NCI-H1105 treated with DMSO at 0.1 percent for 48 hours (cell line): ENCODE measurements at places on chromosomes 7 and 10.

- no peak for DNase-seq
These were observed 63.3 kb downstream of the NOC3L start for GRCh38 chr10:94299417-94299816.

DNA sequence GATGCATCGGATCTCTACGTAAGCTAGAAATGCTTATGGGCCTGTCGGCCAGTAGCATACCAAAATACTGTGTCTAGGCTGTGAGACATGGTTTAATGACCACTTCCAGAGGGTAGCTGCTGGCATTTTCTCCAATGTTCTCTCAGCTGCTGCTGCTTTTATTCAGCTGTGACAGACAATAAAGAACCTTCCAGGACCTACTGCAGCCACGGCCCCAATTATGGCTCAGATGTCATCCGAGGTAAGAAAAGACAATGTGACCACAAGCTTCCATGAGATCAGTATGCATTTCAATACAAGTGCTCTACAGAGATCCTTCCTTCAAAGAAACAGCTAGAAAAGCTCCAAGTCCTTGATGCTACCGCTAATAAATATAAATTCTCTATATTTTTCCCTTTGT, 256.2 kb downstream of the SDHAF3 start:
- DNase-seq = no peak

GRCh38 chr7:20779041-20779440, 7.6 kb downstream of the SP8 start:
- DNase-seq = no peak

- DNase-seq = no peak
These were observed 350.5 kb downstream of the CRPPA start for GRCh38 chr7:16070806-16071205.

- DNase-seq = peak; percentile 19
These were observed 817.6 kb downstream of the TNS3 start for GRCh38 chr7:46764100-46764936.

GRCh38 chr7:115683093-115683492, 347.5 kb downstream of the TFEC start:
- no peak for DNase-seq

GRCh38 chr7:157703534-157704195, 366.9 kb downstream of the DNAJB6 start:
- no peak for DNase-seq

DNA sequence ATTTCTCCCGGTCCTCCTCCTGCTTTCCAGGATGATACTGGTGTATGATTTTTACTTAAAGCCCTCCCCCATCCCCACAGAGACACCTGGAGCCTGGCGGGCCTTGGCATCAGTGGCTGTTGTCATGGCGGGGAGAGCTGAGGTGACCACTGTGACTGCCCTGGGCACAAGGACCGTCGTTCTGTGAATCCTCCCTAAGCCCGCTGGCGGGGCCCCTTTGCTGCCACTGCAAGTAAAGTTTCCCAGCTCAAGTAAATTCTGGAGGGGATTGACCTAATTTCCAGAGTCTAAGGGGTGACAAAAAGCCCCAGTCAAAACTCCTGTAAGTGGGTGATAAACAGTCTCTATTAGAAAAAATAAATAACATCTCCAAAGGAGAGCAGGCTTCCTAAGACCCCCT, 393.2 kb upstream of the PODXL start:
- no peak for DNase-seq

GRCh38 chr7:2575733-2576340, 17.1 kb downstream of the IQCE start:
- no peak for DNase-seq

DNA sequence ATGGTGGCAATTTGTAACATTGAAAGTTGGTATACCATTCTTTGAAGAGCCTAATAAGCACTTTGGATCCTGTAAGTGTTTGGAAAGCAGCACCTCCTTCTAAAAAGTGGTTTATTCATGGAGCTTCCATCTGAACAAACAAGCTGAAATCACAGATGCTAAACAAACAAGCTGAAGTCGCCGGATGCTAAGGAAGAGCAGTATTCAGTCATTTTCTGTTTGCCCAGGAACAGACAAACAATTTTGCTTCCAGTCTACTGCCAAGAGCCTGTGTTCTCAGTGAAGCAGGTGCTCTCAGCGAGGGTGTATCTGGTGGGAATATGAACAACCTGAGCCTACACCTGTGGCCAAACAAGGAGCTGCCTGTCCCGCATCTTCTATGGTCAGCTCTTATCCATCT, 6.3 kb downstream of the COL28A1 start:
- peak; percentile 98 for DNase-seq

- DNase-seq = no peak
These were observed 76.1 kb downstream of the PROSER2 start for GRCh38 chr10:11899067-11899876.

GRCh38 chr7:131586259-131586658, 29.8 kb upstream of the PODXL start:
- no peak for DNase-seq

GRCh38 chr7:122143376-122143750, 686 bp downstream of the AASS start:
- no peak for DNase-seq

GRCh38 chr7:101819913-101820522, 2.6 kb downstream of the CUX1 start:
- no peak for DNase-seq

DNA sequence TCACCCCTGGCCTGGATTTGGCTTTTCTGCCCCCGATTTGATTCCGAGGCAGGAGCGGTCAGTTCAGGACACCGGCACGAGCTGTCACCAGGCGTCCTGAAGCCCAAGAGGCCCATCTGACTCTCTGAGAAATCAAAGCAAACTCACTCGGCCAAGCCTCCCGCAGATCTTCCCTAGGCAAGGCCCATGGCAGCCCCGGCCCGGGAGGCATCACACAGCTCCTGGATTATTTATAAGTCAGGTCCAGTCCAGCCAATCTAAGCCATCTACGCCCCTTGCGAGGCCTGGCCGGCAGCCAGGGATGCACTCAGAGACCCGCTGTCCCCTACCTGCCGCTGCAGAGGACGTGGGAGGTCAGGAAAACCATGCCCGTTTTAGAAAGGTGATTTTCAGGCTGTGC, 87.3 kb upstream of the DIP2C start:
- DNase-seq = no peak

DNA sequence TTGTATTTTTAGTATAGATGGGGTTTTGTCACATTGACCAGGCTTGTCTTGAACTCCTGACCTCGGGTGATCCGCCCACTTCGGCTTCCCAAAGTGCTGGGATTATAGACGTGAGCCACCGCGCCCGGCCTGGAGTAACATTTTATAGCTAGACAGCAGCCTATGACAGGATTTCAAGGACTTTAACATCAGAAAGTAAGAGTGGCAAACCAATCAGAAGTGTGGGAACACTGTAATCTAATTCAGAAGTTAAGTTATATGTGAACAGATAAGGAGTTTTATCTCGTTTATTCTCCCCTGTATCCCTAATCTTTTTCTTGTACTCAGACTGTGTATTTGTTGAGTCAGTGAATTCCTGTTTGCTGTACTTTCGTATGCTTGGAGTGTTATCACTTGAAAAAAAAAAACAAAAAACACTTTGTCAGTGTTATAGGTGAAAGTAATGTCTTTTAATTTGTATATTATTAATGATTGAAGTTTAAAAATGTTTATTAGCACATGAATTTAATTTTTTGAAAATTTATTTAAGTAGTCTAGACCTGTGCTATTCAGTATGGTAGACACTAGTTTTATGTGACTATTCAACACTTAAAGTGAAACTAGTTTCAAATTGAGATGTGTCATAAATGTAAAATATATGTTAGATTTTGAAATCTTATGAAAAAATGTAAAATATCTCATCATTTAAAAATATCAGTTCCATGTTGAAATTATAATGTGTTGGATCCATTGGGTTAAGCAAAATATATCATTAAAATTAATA, 38.6 kb downstream of the RSBN1L start:
- no peak for DNase-seq

DNA sequence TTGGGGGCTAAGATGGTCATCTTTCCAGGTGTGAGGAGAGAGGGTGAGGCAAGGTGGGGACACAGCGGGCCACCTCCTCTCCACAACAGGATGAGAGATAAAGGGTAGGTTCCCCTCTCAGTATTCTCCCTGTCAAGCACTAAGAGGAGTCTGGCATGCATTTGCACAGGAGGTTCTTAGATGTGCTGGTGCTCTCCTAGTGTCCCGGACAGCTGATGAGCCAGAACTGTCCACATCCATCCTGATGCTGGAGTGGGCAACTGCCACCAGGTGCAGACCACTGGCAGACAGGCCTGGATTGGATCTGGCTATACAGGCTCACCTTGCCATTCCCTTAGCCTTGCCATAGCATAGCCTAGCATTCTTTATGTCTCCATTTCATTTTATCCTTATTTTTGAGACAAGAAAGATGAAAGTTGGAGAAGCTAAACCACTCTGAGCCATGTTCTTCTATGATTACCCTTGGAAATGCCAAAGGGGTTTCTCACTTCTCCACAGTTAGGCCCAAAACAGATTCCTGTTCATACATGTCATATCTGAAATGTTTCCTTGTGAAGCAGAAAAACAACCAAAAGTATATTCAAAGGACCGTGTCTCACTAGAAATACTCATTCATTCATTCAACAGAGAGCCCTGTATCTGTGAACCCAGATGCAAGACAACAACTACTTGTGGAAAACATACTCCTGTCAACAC, 48.8 kb upstream of the ANTXRL start:
- DNase-seq = no peak

DNA sequence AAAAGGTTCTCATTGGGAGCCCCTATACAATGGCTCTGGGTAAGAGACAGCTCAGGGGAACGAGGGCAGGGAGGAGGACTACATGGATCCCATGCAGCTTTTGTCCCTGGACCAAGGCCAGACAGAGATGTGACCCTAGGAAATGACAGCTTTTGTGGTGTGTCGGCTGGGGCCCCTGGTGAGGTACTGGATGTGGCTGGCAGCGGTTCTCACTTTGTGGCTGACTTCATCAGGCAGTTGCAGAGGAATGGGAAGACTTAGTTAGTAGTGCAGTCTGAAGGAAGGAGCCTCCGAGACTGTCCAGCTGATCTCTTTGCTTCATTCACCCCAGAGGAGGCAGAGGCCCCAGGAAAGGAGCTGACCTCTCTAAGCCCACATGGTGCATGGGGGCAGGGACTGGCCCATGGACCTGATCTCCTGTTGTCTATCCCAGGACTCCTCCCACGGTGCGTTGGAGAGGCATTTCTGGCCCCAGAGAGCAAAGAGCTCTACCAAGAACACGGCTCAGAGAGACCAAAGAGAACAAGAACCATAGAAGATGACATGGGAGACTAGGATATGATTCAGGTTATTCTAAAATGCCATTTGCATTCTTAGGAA, 202.9 kb downstream of the RPS24 start:
- no peak for DNase-seq

GRCh38 chr7:105030447-105030846, 16.4 kb downstream of the KMT2E start:
- DNase-seq = no peak

DNA sequence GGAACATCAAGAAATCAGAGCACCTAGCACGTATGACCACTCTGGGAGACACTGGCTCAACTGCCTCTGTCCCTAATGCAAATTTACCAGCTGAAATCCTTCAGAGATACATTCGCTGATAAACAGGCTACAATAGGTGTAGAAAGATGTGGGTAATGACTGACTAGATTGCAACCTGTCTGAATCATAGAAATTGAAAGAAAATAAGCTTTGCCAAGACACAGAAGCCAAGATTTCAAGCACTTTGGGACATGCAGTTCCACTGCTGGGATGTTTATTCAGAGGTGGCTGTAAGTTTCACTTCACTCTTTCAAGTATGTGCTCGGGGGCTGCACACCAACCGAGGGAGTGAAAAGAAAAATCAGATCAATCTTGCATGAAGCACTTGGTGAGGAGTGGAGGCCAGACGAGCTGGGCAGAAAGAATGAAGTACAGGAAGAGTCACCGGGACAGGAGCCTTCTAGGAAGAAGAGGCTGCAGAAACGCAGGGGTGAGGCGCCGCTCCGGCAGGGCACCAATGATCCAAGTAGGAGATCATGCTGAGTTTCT, 276.7 kb downstream of the PARD3 start:
- DNase-seq = no peak

- no peak for DNase-seq
These were observed 15.5 kb downstream of the ZNF487 start for GRCh38 chr10:43452356-43452914.

DNA sequence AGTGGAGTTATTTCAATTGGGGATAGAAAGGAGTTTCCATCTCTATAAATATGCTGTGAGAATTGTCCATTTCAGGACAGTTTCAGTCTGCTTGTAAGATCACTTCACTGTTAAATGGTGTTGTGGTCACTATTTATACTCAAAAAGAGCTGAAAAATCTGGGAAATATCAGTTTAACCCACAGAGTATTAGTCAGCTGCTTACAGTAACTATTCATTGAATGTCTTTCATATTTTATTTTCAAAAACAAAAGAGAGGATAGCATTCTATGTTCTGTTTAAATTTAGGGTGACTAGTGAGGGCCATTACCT, 85.4 kb upstream of the PLXDC2 start:
- no peak for DNase-seq

DNA sequence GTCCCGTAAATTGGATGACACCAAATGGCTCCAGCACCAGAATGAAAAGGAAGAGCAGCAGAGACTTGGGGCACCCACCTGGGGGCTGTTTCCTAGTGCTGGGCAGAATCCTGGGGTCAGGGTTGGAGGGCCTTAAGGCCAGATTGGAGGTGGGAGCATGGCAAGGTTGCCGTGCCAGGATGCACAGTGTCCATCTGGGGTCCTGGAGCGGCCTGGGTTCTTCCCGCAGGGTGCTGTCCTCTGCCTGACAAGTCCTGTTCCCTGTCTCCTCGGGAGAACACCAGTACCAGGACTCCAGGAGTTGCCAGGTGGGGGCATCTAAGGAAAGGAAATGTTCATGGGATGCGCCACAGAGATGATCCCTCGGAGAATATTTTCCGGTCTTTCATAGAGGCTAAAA, 42.8 kb downstream of the MGMT start:
- DNase-seq = no peak

- no peak for DNase-seq
These were observed 106.6 kb downstream of the ACTR3B start for GRCh38 chr7:152866125-152866524.

DNA sequence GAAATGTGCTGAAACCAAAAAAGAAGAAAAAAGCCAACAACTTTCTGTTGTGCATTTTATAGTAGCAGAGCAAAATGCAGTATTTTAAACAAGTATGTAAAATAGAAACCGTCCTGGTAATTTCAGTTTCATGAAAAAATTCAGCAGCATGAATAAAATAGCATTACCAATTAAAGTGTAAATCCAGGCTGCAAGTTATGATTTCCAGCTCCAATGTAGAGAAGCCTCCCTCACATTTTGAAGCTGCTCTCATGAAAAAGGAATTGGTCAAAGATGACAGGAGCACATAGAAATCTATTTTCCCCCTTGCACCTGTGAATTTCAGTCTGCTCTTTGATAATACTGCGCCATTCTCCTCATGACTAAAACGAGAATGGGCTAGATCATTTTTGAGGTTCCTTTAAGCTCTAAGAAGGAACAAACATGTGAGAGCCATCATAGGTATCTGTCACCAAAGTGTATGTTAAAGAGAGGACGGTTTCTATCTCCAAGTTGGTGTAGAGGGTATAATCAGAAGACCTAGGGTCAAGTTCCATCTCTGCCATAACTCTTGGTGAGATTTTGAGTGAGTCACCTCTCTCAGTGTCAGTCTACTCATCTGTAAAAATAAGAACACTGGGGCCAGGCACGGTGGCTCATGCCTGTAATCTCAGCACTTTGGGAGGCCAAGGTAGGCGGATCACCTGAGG, 107.5 kb downstream of the MTPAP start:
- no peak for DNase-seq

- peak; percentile 67 for DNase-seq
These were observed 290.8 kb downstream of the NXPH1 start for GRCh38 chr7:8724080-8724718.
